ENCODE measurements at places on chromosomes 3 and 15.
A peak's percentile ranks its signal among the peaks of the same experiment; 100 is the strongest.

DNA sequence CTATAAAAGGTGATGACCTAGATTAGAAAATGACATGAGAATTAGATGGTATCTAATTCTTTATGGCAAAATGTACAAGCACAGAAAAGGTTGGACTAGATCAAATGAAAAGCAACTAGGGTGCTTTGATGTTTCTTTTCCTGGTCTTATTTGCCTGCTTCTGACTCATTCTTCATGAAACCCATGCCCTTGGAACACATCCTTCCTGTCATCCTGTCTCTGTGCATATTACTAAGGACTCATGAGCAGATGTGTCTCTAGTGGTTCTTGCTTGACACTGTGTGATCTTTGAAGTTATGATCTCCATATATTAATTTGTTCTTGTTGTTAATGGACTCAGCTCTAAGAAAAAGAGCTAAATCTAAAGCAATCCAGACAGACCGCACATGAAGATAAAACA, 314.0 kb downstream of the ERC2 start:
- H3K27me3 ChIP-seq: peaks cover 2% of the 10 kb centered on the region
- H3K4me1 ChIP-seq: no peaks in the 10 kb centered on the region
- no peak overlapping the region for H3K27ac ChIP-seq
- H3K36me3 ChIP-seq: no peaks in the 10 kb centered on the region
- no peak for DNase-seq

GRCh38 chr3:133548090-133548489, 25.4 kb upstream of the CDV3 start:
- no peak overlapping the region for H3K4me3 ChIP-seq
- DNase-seq: no peak
- no peaks in the 10 kb centered on the region for H3K4me1 ChIP-seq
- H3K27ac ChIP-seq: no peak overlapping the region
- no peaks in the 10 kb centered on the region for H3K36me3 ChIP-seq

GRCh38 chr3:72814308-72814707, 33.9 kb downstream of the SHQ1 start:
- no peak for DNase-seq
- H3K4me1 ChIP-seq: peaks cover 19% of the 10 kb centered on the region
- no peak overlapping the region for H3K4me3 ChIP-seq
- H3K27me3 ChIP-seq: no peaks in the 10 kb centered on the region
- H3K36me3 ChIP-seq: peaks cover 29% of the 10 kb centered on the region

- H3K27ac ChIP-seq: no peak overlapping the region
- no peak overlapping the region for H3K4me3 ChIP-seq
- H3K4me1 ChIP-seq: peaks cover 5% of the 10 kb centered on the region
- peaks cover 7% of the 10 kb centered on the region for H3K27me3 ChIP-seq
- H3K36me3 ChIP-seq: no peaks in the 10 kb centered on the region
- DNase-seq: no peak
Observed at GRCh38 chr3:16151109-16151508, 23.4 kb upstream of the GALNT15 start.

GRCh38 chr3:40226636-40227035, 82.9 kb upstream of the EIF1B start:
- DNase-seq: no peak
- no peak overlapping the region for H3K27ac ChIP-seq
- H3K36me3 ChIP-seq: peaks cover 4% of the 10 kb centered on the region

DNA sequence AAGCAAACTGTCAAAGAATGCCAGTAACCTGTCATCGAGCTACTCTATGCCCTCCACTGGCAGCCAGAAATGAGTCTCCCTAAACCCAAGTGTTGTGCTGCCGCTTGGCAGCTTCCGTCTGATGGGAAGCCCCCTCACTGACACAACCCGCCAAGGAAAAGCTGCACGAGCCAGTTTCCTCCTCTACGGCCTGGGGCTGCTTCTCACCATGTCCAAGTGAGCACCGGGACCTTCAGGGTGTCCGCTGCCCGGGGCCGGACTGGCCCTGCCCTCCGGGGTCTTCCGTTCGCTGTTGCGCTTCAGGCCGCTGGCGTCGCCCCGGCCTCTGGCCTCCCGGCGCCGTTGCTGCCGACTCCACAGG, 490 bp downstream of the TOMM70 start:
- peak overlapping the region; percentile 68 for H3K27ac ChIP-seq
- H3K36me3 ChIP-seq: peaks cover 16% of the 10 kb centered on the region
- peaks cover 60% of the 10 kb centered on the region for H3K4me1 ChIP-seq
- no peaks in the 10 kb centered on the region for H3K27me3 ChIP-seq

DNA sequence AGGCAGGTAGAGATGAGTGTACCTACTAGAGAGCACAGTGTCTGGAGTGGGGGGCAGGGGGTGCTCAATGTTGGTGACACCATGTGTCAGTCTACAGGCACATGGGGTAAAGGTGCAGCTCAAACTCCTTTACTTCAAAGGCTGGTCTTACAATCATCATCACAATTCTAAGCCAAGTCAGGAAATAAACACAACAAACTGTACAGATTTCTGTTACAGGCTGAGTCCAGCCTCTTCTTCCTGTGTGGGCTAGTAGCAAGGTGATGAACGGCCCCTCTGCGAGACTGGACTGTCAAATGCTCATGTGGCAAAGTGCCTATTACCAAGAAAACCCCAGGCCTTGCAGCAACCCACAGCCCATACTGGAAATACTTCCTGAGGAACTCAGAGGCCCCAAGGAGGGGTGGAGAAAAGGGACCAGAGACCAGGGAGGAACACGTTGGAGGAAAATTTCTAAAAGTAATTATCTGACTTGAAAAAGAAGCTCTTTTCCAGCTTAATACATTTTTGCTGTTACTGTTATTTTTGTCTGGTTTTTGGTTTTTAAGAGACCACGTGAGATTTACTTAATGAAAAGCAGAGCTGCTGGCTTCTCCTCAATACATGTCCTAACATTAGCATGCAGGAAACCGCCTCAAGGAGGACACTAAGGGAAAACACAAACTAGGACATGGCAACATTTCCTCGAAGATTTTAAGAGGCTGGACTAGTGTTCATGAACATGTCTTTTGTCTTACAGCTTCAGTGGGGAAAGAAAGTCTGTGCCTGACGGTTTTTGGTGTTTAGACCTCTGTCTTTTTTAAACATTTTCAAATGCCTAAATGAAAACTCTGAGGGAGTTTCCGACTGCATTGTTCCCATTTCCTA, 29.5 kb downstream of the TBC1D2B start:
- DNase-seq: peak; percentile 43
- no peak overlapping the region for H3K4me3 ChIP-seq
- H3K27me3 ChIP-seq: no peaks in the 10 kb centered on the region
- peaks cover 24% of the 10 kb centered on the region for H3K36me3 ChIP-seq

GRCh38 chr15:47987908-47988532, 132.8 kb upstream of the SLC24A5 start:
- DNase-seq: peak; percentile 40
- no peaks in the 10 kb centered on the region for H3K4me1 ChIP-seq
- H3K36me3 ChIP-seq: no peaks in the 10 kb centered on the region
- H3K27ac ChIP-seq: no peak overlapping the region
- peaks cover 3% of the 10 kb centered on the region for H3K27me3 ChIP-seq

GRCh38 chr3:11459186-11459824, 184.4 kb downstream of the VGLL4 start:
- no peak for DNase-seq
- H3K4me3 ChIP-seq: no peak overlapping the region
- H3K27me3 ChIP-seq: no peaks in the 10 kb centered on the region
- peaks cover 2% of the 10 kb centered on the region for H3K36me3 ChIP-seq
- no peaks in the 10 kb centered on the region for H3K4me1 ChIP-seq
- no peak overlapping the region for H3K27ac ChIP-seq

GRCh38 chr3:136753326-136753939, 1.3 kb upstream of the STAG1 start:
- DNase-seq: no peak
- peaks cover 5% of the 10 kb centered on the region for H3K36me3 ChIP-seq
- H3K27me3 ChIP-seq: no peaks in the 10 kb centered on the region
- H3K4me1 ChIP-seq: peaks cover 31% of the 10 kb centered on the region

- H3K4me3 ChIP-seq: peak overlapping the region; percentile 55
- peaks cover 68% of the 10 kb centered on the region for H3K4me1 ChIP-seq
- H3K27ac ChIP-seq: peak overlapping the region; percentile 100
- DNase-seq: peak; percentile 92
Observed at GRCh38 chr15:41934843-41935242, 37.5 kb downstream of the EHD4 start.

GRCh38 chr15:40229956-40230355, 8.9 kb upstream of the PAK6 start:
- no peak overlapping the region for H3K27ac ChIP-seq
- peaks cover 7% of the 10 kb centered on the region for H3K4me1 ChIP-seq
- H3K36me3 ChIP-seq: peaks cover 6% of the 10 kb centered on the region
- DNase-seq: no peak
- no peak overlapping the region for H3K4me3 ChIP-seq

- H3K27ac ChIP-seq: no peak overlapping the region
- H3K4me1 ChIP-seq: no peaks in the 10 kb centered on the region
- no peaks in the 10 kb centered on the region for H3K36me3 ChIP-seq
- no peaks in the 10 kb centered on the region for H3K27me3 ChIP-seq
- DNase-seq: no peak
- H3K4me3 ChIP-seq: no peak overlapping the region
Observed at GRCh38 chr3:32045091-32045915, 61.1 kb upstream of the GPD1L start.

DNA sequence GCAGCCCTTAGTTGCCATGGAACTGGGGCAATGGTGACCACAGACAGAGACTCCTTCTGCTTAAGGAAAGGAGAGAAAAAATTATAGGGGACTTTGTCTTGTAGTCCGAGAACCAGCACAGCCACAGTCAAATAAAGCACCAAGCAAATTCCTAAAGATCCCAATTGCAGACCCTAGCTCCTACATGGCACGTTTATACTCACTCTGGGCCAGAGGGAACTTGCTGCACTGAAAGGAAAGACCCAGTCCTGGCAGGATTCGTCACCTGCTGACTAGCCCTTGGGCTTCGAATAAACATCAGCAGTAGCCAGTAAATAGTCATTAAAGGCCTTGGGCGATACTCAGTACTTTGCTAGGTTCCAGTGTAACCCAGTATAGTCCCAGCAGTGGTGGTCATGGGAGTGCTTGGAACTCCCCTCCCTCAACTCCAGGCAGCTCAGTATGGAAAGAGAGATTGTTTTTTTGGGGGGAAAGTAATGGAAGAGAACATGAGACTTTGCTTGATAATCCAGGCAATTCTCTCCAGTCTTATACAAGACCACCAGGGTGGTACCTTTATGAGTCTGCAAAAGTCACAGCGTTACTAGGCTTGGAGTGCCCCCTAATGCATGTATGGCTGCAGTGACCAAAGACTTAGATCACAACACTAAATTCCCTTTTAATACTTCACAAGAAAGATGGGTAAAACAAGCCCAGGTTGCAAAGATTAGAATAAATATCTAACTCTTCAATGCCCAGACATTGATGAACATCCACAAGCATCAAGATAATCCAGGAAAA, 66.4 kb upstream of the AGTR1 start:
- no peak overlapping the region for H3K4me3 ChIP-seq
- no peaks in the 10 kb centered on the region for H3K27me3 ChIP-seq
- H3K36me3 ChIP-seq: no peaks in the 10 kb centered on the region
- no peak overlapping the region for H3K27ac ChIP-seq
- no peaks in the 10 kb centered on the region for H3K4me1 ChIP-seq
- DNase-seq: no peak

DNA sequence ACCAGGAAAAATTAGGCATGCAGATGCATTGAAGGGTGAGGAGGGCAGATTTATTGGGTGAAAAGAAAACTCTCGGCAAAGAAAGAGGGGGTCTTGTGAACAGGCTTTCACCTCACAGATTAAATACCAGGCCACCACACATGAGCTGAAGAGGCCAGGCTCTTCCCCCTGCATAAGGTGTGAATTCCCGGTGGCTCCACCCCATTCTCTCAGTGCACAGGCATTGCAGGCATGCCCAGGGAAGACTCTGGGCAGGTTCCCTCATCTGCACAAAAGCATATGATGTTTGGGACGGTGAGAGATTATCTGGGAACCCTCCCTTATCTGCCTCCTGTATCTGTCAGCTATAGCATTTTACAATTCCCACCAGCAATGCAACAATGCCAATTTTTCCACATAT, 7.2 kb upstream of the SLC35G2 start:
- no peak overlapping the region for H3K4me3 ChIP-seq
- H3K27ac ChIP-seq: no peak overlapping the region
- no peaks in the 10 kb centered on the region for H3K4me1 ChIP-seq
- no peak for DNase-seq
- peaks cover 2% of the 10 kb centered on the region for H3K27me3 ChIP-seq

- peaks cover 20% of the 10 kb centered on the region for H3K4me1 ChIP-seq
- H3K27me3 ChIP-seq: no peaks in the 10 kb centered on the region
- H3K4me3 ChIP-seq: no peak overlapping the region
- H3K27ac ChIP-seq: no peak overlapping the region
Observed at GRCh38 chr3:107938143-107938542, 152.7 kb downstream of the CD47 start.

GRCh38 chr3:133996251-133996661, 33.5 kb downstream of the SLCO2A1 start:
- no peak for DNase-seq
- H3K27me3 ChIP-seq: peaks cover 11% of the 10 kb centered on the region
- no peak overlapping the region for H3K4me3 ChIP-seq

DNA sequence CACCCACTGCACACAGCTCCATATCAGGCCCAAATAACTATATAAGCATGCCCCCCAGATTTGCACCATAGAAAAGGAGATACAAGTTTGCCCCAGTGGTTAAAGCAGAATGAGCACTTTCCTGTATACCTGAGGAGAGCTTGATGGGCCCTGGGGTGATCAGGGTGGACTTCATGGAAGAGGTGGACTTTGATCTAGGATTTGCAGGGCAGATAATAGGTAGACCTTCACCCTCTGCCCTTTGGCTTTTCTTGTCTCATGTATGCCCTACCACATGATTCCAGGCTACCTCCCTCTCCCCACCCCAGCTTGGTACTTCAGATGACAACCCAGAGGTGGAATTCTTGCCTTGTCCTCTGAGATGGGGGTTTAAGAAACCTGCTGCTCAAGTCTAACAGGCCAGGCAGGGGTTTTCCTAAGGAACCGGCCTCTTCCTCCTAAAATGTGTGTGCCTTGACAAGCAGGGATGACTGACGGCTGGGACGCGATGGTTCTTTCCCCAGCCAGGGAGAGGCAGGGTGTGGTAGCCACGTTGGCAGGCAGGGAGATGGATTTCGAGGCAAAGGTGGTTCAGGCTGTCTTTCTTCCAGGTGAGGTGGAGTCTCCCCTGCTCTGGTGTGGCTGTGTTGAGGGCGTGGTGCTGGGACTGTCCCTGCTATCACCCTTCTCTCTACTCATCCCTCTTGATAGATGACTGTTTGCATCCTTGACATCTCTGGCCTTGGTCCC, 6.6 kb upstream of the RHCG start:
- no peak overlapping the region for H3K4me3 ChIP-seq
- peaks cover 15% of the 10 kb centered on the region for H3K27me3 ChIP-seq
- H3K36me3 ChIP-seq: no peaks in the 10 kb centered on the region
- H3K4me1 ChIP-seq: no peaks in the 10 kb centered on the region
- no peak for DNase-seq
- no peak overlapping the region for H3K27ac ChIP-seq

DNA sequence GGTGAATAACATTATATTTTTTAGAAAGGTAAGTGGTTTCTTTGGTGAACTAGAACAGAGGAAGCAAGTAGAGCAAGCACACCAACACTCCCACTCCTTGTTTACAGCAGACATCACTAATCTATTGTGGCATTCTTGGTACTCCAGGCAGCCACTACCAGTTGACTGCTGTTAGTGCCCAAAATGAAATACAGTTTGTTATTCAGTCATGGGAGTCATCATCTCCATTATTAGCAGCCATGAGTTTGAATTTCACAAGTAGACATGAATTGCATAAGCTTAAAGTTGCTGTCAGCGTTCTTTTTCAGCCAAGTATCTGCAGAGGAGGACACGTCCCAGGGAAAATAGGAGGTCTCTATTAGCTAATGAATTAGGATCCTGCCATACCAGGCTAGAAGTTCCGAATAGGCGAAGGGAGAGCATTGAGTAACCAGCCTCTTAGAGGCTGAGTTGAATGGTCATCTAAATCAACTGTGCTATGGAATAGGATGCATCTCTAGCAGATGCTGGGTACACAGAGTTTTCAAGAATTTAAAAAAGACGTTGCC, 252.7 kb upstream of the ICE2 start:
- no peak for DNase-seq
- H3K36me3 ChIP-seq: peaks cover 18% of the 10 kb centered on the region
- H3K4me3 ChIP-seq: no peak overlapping the region
- H3K27me3 ChIP-seq: no peaks in the 10 kb centered on the region

Measured in activated naive CD4-positive, alpha-beta T cell treated with anti-CD3 and anti-CD28 coated beads for 36 hours (primary cell).